Smooth muscle cell of trachea (primary cell): ENCODE measurements at places on chromosomes 1 and 21. TPM values are rescaled to one million over a fixed set of nuclear protein-coding genes. Genes with fewer than 3 reads are reported as not detected.

Gene CALML6
- 0.15 and 0.50 TPM in 2 replicates for total RNA-seq

Gene SLAMF9
- total RNA-seq = 0.33 TPM in 1 of 2 replicates, not detected in the other

Gene DDOST
- total RNA-seq = 279 and 378 TPM in 2 replicates

Gene USH2A
- total RNA-seq = under 0.01 TPM in 1 of 2 replicates, not detected in the other

Gene FNBP1L
- 6.3 and 8.1 TPM in 2 replicates for total RNA-seq

Gene CD101
- 0.29 and 0.66 TPM in 2 replicates for total RNA-seq

Gene G0S2
- 17.6 and 20.8 TPM in 2 replicates for total RNA-seq

Gene MATN1
- 0.33 TPM in 1 of 2 replicates, not detected in the other for total RNA-seq

Gene SLC30A7
- 27.3 and 31.9 TPM in 2 replicates for total RNA-seq

Gene KCND3
- under 0.01 TPM in 2 replicates for total RNA-seq

Gene C1orf87
- total RNA-seq = 0.15 TPM in 1 of 2 replicates, not detected in the other

Gene HTR6
- under 0.01 TPM in 1 of 2 replicates, not detected in the other for total RNA-seq

Gene PGLYRP4
- not detected in 2 replicates for total RNA-seq

Gene FCRLB
- 2.0 and 3.6 TPM in 2 replicates for total RNA-seq

Gene FCRLA
- 1.5 and 2.3 TPM in 2 replicates for total RNA-seq

Gene SLC2A1
- 50.8 and 114 TPM in 2 replicates for total RNA-seq

Gene TNFRSF4
- under 0.01 and 0.17 TPM in 2 replicates for total RNA-seq

Gene DNAJC28
- total RNA-seq = 1.3 and 3.2 TPM in 2 replicates

Gene NID1
- total RNA-seq = 48.3 and 54.7 TPM in 2 replicates

Gene TNFSF4
- total RNA-seq = 0.87 and 1.2 TPM in 2 replicates

Gene NUDT4B
- 8.3 and 17.0 TPM in 2 replicates for total RNA-seq

Gene S100A1
- total RNA-seq = 0.17 TPM in 1 of 2 replicates, not detected in the other

Gene TCP10L
- total RNA-seq = 0.17 and 0.44 TPM in 2 replicates

Gene PPM1J
- 1.3 and 1.5 TPM in 2 replicates for total RNA-seq

Gene CDCA8
- total RNA-seq = 1.5 and 16.4 TPM in 2 replicates

Gene NTMT2
- not detected in 2 replicates for total RNA-seq

Gene GGPS1
- 24.1 and 33.5 TPM in 2 replicates for total RNA-seq

Gene CHRM3
- under 0.01 TPM in 2 replicates for total RNA-seq

Gene FAM177B
- not detected in 2 replicates for total RNA-seq

Gene PRKAB2
- 15.9 and 18.9 TPM in 2 replicates for total RNA-seq

Gene UBXN10
- under 0.01 TPM in 2 replicates for total RNA-seq

Gene COL9A2
- 2.5 and 7.1 TPM in 2 replicates for total RNA-seq

Gene DHDDS
- total RNA-seq = 58.6 and 67.2 TPM in 2 replicates

Gene GBP2
- 47.7 and 60.5 TPM in 2 replicates for total RNA-seq

Gene LINGO4
- not detected in 2 replicates for total RNA-seq

Gene TAS1R2
- total RNA-seq = not detected in 2 replicates

Gene KRTAP12-2
- not detected in 2 replicates for total RNA-seq

Gene LMX1A
- not detected in 2 replicates for total RNA-seq

Gene PLA2G2D
- not detected in 2 replicates for total RNA-seq

Gene LRRC7
- under 0.01 TPM in 1 of 2 replicates, not detected in the other for total RNA-seq

Gene NECAP2
- 86.5 and 108 TPM in 2 replicates for total RNA-seq

Gene GBP5
- 0.17 and 0.87 TPM in 2 replicates for total RNA-seq

Gene CFHR2
- not detected in 2 replicates for total RNA-seq

Gene RNU1-2
- under 0.01 TPM in 2 replicates for total RNA-seq
